Hair follicular keratinocyte (primary cell): ENCODE measurements at places on chromosomes 1 and 21. TPM values are rescaled to one million over a fixed set of nuclear protein-coding genes. Genes with fewer than 3 reads are reported as not detected.

Gene CASZ1
- total RNA-seq: 4.7 and 8.9 TPM in 2 replicates

Gene LPAR3
- 40.6 and 61.5 TPM in 2 replicates for total RNA-seq

Gene TMEM234
- total RNA-seq: 7.2 and 13.5 TPM in 2 replicates

Gene TP73
- 0.55 and 2.1 TPM in 2 replicates for total RNA-seq

Gene C1QTNF12
- 1.5 TPM in 1 of 2 replicates, not detected in the other for total RNA-seq

Gene TMEM269
- total RNA-seq: not detected in 2 replicates

Gene LAMB3
- 964 and 3,200 TPM in 2 replicates for total RNA-seq

Gene NFASC
- 1.4 and 1.6 TPM in 2 replicates for total RNA-seq

Gene SPRR2B
- not detected in 2 replicates for total RNA-seq

Gene MORC3
- total RNA-seq: 23.8 and 29.8 TPM in 2 replicates

Gene PLEKHA6
- 2.0 and 3.1 TPM in 2 replicates for total RNA-seq

Gene SLC30A1
- 8.4 and 12.4 TPM in 2 replicates for total RNA-seq

Gene SELE
- total RNA-seq: not detected in 2 replicates

Gene CYYR1
- total RNA-seq: 7.6 and 10.9 TPM in 2 replicates

Gene OR2T2
- not detected in 2 replicates for total RNA-seq

Gene GJA5
- total RNA-seq: 0.55 and 2.7 TPM in 2 replicates

Gene PADI4
- not detected in 2 replicates for total RNA-seq

Gene SPRR5
- 0.31 TPM in 1 of 2 replicates, not detected in the other for total RNA-seq

Gene DEPDC1
- 7.5 and 21.8 TPM in 2 replicates for total RNA-seq
